ENCODE measurements at places on chromosomes 4 and X.

DNA sequence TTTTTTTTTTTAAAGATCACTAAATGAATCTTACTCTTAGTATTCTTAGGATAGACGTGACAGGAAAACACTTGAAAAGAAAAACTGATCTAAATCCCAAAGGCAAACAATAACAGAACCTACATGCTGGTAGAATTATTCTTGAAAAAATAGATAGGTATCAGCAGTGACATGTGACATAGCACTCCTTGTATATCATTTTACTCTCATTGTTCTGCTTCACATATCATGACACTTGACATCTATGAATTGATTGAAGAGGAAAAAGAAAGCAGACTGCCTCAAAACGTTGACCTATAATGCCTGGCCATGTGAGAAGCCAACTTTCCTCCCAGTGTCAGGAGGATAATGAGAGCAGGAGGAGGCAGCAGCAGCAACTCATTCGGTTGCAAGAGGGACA lies 555.2 kb downstream of the GABRG1 start:
- no peak for DNase-seq

GRCh38 chr4:138037696-138038095 lies 204.5 kb downstream of the SLC7A11 start:
- DNase-seq: no peak

- DNase-seq: no peak
Measured at GRCh38 chrX:140071037-140071436, 105.7 kb upstream of the CXorf66 start.

GRCh38 chr4:145326491-145326890 lies 146.1 kb upstream of the OTUD4 start:
- DNase-seq: no peak

DNA sequence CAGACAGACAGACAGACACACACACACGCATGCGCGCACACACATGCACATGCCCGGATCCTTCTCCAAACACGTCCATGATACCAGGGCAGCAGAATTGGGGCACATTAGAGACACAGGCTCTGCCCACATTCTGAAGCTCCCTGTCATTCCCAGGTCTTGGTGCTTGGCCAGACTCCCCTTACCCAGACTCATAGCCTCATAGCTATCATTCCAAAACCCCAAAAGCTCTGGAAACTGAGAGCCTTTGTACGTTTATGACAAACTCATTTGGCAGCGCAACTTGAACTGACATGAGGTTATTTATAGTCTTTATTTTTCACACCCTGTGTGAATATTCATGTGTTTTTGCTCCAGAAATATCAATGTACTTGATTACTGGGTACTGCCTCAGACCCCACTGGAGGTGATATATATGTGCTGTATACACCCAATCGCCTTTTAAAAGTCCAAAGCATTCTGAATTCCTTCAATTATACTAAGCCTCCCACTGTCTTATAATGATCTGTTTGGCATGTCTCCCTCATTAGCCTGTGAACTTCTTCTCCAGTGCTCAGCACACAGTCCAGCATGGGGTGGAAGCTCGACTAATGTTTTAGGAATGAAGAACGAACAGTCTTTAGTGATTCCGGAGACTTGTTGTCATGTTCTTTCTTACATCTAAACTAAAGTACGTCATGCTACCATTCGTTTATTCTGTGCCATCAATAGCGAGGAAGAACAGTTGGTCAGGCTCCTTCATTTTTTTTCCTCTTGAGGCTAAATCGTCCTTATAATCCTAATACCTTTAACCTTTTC lies 45.0 kb downstream of the RTL9 start:
- no peak for DNase-seq

- DNase-seq: no peak
Measured at GRCh38 chrX:21723814-21724213, 34.1 kb downstream of the SMPX start.

DNA sequence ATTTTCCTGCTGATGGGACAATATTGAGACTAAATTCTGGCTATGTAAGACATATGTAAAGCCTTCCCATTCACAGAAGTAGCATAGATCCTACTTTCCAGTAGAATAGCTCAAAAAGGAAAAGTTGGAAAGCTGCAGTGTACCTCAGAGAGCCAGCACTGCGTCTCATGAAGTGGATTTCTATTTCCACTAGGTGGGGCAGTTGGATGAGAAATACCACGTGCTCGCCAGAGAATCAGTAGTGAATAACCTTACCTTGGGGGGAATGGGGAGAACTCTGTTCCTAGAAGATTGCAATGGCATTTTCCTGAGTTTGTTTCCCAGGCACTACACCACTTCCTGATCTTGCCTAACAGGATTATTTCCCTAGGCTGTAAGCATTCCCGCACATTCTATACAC lies 907.1 kb downstream of the FSTL5 start:
- DNase-seq: no peak

- DNase-seq: no peak
Measured at GRCh38 chr4:30866346-30866745, 146.2 kb downstream of the PCDH7 start.

GRCh38 chr4:105998171-105999063 lies 103.1 kb downstream of the NPNT start:
- no peak for DNase-seq

DNA sequence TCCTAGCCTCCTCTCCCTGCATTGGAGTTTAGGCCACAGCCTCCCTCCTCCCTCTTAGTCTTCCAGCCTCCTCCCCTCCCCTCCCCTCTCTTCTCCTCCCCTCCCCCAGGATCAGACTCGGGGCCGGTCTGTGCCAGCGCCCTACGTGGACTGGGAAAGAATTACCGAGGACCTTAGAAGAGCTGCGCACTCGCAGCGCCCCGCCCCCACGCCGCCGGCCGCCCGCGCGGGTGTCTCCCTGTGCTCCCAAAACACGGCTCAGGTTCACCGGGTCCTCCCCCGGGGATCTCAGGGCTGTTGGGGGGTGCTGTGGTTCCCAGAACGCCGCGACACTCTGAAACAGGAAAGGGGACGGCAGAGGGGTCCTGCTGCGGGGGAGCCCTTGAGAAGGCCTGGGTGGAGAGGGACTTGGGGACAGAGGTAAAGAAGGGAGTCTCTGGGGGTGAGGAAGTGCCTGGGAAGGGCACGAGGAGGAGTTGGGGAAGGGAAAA lies 122.3 kb upstream of the TBL1X start:
- DNase-seq: peak; percentile 82

DNA sequence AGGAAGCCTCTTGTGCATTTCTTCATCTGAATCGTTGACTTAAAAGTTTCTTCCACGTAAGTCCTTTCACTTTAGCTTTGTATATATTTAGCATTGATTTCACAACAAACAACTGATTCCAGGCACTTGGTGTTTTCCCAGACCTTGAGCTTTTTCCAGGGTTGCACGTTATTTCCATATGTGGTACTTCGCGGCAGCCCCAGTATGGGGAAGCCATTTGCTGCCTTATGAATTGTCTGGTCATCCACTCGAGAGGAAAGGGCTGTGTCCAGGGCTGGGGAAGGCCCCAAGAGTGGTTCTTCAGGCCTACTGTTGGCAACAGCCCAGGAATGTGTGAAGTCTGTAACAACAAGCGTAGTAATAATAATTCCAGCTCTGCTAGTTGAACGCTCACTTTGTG lies 2.8 kb upstream of the TLR8 start:
- DNase-seq: no peak

- no peak for DNase-seq
Measured at GRCh38 chr4:5463361-5463760, 245.0 kb downstream of the EVC2 start.

DNA sequence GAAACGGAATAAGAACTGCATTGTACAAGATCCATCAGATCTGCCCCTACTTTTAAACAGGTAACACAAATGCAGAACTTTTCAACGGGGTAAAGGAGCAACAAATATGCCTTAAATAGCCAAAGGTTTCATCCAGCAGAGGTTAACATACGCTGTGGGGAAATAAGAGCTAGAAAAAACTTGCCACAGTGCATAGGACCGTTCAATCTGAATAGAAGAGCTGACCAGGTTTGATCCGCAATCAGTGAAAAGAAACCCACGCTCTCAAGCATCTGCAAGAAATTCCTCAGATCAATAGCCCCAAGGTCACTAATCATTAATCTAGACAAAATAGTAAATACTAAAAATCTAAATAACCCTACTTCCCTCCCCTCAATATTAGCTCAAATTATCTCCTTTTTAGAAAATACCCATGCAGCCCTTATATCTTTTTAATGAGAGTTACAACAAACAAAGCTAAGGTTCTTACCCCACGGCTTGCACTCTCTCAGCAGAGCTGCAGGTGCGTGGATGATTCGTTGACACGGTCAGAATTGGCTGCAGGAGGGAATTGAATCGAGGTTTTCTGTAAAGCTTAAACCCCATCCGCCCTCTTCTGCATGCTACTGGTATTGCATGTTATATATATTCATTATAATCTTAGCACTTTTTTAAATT lies at the start of gene TLR10:
TSS of gene TLR10 (minus strand) at position 539 of the 657 bp plus-strand sequence. CDS start 7,400 bp downstream, outside the sequence.
- DNase-seq: no peak

DNA sequence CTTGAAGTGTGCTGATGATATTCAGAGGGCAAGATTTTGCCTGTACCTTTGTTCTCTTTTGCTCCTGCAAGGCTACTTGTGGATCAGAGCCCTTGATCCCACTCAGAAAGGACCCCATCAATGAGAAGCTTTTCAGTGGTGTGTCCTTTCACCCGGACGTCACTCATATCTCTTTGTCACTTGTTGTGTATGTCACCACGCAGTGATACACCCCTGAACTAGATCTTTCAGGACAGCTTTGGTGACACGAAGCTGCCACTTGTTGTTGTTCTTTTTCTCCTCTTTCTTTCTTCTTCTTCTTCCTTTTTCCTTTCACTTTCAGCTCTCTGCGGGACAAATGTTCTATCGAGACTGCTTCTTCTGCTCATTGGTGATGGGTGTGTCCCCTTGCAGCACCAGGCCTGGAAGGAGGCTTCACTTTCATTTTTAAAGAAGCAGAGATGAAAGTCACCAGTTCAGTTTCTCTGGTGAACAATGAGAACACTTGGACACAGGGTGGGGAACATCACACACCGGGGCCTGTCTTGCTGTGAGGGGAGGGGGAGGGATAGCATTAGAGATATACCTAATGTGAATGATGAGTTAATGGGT lies 83.6 kb downstream of the NBDY start:
- no peak for DNase-seq

- no peak for DNase-seq
Measured at GRCh38 chr4:151236036-151236435, 40.9 kb upstream of the PRSS48 start.

DNA sequence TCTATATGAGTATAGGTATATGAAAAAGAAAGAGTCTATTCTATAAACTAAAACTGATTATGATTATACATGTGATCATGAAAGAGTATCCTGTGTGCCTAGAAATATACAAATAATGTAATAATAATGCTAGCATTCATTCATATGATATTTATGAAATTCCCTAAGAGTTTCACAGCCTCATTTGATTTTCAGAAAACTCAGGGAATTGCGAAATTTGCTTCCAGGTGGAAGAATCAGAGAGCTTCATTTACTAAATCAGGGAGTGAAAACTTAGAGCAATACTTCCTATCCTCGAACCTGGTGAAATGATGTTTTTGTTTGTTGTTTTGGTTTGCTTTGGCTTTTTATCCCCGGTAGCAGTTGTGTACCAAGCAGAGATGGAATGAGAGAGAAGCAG lies 1105.7 kb upstream of the SLIT2 start:
- DNase-seq: no peak

GRCh38 chr4:180909279-180909678 lies 1333.9 kb upstream of the TENM3 start:
- DNase-seq: no peak

- peak; percentile 85 for DNase-seq
Measured at GRCh38 chr4:153142700-153143438, 61.4 kb upstream of the TRIM2 start.

GRCh38 chr4:75737398-75737797 lies 13.0 kb downstream of the USO1 start:
- DNase-seq: no peak

GRCh38 chrX:130106071-130106470 lies 4.2 kb downstream of the ELF4 start:
- DNase-seq: no peak

- DNase-seq: no peak
Measured at GRCh38 chrX:152642931-152643564, 5.4 kb downstream of the GABRQ start.

GRCh38 chr4:172806841-172807240 lies 361.8 kb upstream of the GALNT7 start:
- no peak for DNase-seq

- DNase-seq: no peak
Measured at GRCh38 chr4:94359838-94360237, 17.2 kb upstream of the HPGDS start.

DNA sequence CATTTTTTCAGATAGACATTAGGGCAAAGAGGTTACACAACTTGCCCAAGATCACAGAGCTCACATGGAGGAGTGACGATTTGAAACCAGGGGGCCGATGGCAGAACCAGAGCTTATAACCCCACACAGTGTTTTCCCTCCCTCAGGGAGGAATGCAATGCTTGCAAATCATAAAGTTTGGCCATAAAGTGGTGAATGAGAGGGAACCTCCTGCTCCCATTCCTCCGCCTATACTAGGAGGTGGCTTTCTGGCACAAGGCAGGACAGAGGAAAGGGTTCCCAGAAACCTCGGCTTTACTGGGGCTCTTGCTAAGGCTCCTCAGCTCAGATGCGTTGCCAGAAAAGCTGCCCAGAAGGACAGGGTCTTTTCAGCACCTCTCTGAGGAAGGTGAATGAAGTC lies 19.3 kb downstream of the TMEM154 start:
- no peak for DNase-seq

- DNase-seq: no peak
Measured at GRCh38 chr4:127209580-127210095, 423.1 kb upstream of the INTU start.

DNA sequence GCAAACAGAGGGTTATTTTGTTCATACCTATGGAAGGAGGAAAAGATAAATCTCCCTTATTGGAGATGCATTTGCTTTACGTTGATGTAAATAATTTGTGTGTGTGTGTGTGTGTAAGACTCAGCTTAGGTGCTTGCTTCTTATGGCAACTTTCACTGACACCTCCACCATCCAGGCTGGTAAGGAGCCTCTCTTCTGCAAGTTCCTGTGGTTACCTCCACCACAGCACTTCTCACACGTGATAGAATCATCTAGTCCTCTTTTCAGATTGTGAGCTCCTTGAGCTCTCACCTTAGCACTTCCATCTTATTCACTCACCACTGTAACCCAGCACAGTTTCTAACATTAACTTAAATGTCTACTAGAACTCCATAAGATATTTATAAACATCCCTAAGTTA lies 553.7 kb downstream of the FGF13 start:
- DNase-seq: no peak

- DNase-seq: no peak
Measured at GRCh38 chr4:17060230-17060629, 161.8 kb upstream of the LDB2 start.

GRCh38 chr4:45484740-45485139 lies 639.1 kb downstream of the GABRG1 start:
- no peak for DNase-seq

GRCh38 chrX:51893931-51894696 lies 691 bp downstream of the MAGED1 start:
- no peak for DNase-seq
